GM12878 (cell line): ENCODE measurements at places on chromosomes 7 and 10. TPM values are rescaled to one million over a fixed set of nuclear protein-coding genes. Genes with fewer than 3 reads are reported as not detected.

GRCh38 chr10:3892440-3893425, 107.7 kb upstream of the KLF6 start:
- no peak overlapping the region for H3K4me3 ChIP-seq
- no peak overlapping the region for H3K27ac ChIP-seq
- no peaks in the 10 kb centered on the region for H3K36me3 ChIP-seq
- peaks cover 14% of the 10 kb centered on the region for H3K4me1 ChIP-seq

DNA sequence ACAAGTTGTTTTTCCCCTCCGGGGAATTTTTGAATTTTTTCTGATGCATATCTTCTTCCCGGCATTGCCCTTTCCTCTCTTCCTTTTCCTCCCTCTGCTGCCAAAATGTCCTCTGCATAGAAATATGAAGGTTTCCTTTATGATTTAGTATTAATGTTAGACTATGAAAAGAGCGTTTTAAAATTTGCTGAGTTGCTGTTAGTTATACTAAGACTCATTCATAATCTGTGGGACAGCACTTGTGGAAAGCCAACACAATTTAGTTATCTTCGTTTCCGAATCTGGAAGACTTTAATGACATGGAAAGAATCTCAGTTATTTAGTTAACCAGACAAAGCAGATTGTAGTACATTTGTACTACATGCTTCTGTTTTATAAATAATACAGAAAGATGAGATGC, 25.0 kb downstream of the POU6F2 start:
- H3K27me3 ChIP-seq, result no peaks in the 10 kb centered on the region
- DNase-seq, result no peak
- no peak overlapping the region for H3K4me3 ChIP-seq

ZNF212 gene
- 9.4 and 11.6 TPM in 2 replicates for total RNA-seq

- H3K4me3 ChIP-seq, result no peak overlapping the region
- no peak for DNase-seq
- H3K27ac ChIP-seq, result no peak overlapping the region
- H3K27me3 ChIP-seq, result peaks cover 3% of the 10 kb centered on the region; the same call in 1 of the 2 replicates
- no peaks in the 10 kb centered on the region for H3K4me1 ChIP-seq
- H3K36me3 ChIP-seq, result no peaks in the 10 kb centered on the region
These were observed 56.0 kb upstream of the BTRC start for GRCh38 chr10:101297901-101298486.

GRCh38 chr10:51073453-51074237, 642 bp upstream of the PRKG1 start:
- H3K36me3 ChIP-seq, result no peaks in the 10 kb centered on the region
- peaks cover 14% of the 10 kb centered on the region for H3K27me3 ChIP-seq
- H3K4me3 ChIP-seq, result no peak overlapping the region

GRCh38 chr10:10462151-10462941, 555.3 kb upstream of the CELF2 start:
- H3K4me1 ChIP-seq, result no peaks in the 10 kb centered on the region
- no peak overlapping the region for H3K4me3 ChIP-seq
- H3K36me3 ChIP-seq, result no peaks in the 10 kb centered on the region
- no peak overlapping the region for H3K27ac ChIP-seq
- no peaks in the 10 kb centered on the region for H3K27me3 ChIP-seq

DNA sequence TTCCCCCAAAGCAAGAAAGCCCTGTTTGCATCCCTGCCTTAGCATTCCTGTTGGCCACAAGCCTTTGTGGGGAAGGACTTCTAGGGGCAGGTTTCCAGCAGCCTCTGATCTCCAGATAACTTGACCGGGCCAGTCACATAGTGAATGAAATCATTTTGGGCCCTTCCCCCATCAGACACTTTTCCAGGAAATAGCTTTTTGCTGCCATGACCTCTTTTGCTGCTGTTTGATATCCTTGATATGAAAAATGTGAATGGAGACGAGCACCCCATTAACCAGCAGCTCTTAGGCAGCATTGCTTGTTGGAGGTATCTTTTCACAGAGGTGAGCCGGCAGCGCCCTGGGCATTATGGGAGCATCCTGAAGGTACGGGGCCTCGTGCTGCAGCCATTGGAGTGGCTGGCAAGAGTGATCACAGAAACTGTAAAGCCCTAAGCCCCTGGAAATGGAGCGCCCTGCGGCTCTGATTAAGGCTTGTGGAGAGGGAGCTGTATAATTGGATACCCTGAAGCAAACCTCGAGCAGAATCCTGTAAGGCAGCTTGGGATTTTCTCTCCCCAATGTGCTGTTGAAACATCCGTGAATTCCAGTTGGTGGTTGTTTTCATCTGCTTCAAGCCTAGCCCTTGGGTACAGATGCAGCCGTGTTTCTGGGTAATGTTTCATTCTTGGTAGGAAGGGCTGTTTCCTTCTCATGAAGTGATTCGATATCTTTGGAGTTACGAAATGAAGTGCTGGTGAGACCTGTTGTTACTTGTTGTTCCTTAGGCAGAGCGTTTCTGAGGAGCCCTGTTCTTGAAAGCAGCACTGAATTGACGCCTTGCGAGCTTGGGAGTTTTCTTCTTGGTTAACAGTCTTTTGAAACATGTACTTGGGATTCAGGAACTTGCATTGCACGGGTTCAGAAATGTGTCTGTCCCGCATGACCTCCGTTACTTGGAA, 179.0 kb downstream of the PTEN start:
- no peaks in the 10 kb centered on the region for H3K4me1 ChIP-seq
- H3K27me3 ChIP-seq, result no peaks in the 10 kb centered on the region
- H3K36me3 ChIP-seq, result no peaks in the 10 kb centered on the region
- H3K4me3 ChIP-seq, result no peak overlapping the region
- DNase-seq, result no peak

- no peak overlapping the region for H3K27ac ChIP-seq
- no peaks in the 10 kb centered on the region for H3K36me3 ChIP-seq
- no peak for DNase-seq
- no peak overlapping the region for H3K4me3 ChIP-seq
These were observed 123.6 kb upstream of the PPP2R2D start for GRCh38 chr10:131777162-131777561.

- H3K4me3 ChIP-seq, result no peak overlapping the region
- no peaks in the 10 kb centered on the region for H3K36me3 ChIP-seq
- no peaks in the 10 kb centered on the region for H3K4me1 ChIP-seq
- DNase-seq, result no peak
These were observed 2.4 kb upstream of the PAX2 start for GRCh38 chr10:100742936-100743335.

- no peak overlapping the region for H3K27ac ChIP-seq
- H3K4me1 ChIP-seq, result no peaks in the 10 kb centered on the region
- no peaks in the 10 kb centered on the region for H3K27me3 ChIP-seq
These were observed 262.3 kb downstream of the NEBL start for GRCh38 chr10:20634839-20635238.
